ENCODE measurements at places on chromosomes 13 and 19.

- DNase-seq: no peak
Measured at GRCh38 chr13:112450904-112451240, 74.7 kb downstream of the SPACA7 start.

GRCh38 chr13:32737111-32737571 is 150.9 kb downstream of the PDS5B start:
- DNase-seq: peak; percentile 29

GRCh38 chr13:66553391-66553790 is 676.7 kb downstream of the PCDH9 start:
- no peak for DNase-seq

DNA sequence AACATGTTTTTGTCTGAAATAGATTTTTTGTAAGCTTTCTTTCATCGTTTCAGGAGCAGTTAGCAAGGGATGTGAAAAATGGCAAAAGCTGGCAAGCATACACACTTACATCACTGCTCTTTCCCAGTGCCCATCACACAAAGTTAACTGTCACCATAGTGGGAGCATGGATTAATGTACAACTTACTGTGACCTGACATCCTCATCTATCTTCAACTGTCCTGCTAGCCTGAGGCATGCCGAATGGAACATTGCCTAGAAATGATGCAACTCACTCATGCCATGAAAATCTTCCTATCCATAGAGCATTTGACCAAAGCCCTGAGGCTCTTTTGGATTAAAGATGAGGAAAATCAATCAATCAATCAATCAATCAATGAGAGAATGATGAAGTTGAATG is 491.7 kb upstream of the SLC10A2 start:
- no peak for DNase-seq

- no peak for DNase-seq
Measured at GRCh38 chr19:4391306-4391693, 9.0 kb downstream of the SH3GL1 start.

DNA sequence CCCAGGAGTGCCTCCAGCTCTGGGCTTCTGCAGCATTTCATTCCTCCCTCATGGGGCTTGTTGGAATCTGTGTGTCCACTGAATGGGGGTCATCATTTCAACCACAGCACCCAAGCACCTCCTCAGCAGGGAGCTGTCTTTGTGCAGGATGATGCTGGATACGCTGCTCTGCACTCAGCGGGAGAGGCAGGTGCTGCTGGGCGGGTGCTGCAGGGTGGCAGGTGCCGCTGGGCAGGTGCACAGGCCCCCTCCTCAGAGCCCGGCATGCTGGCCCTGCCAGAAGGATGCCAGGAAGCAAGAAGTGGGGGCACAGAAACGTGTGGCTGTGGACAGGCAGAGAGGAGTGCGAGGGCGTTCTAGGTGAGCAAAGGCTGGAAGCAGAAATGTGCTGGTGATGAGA is 121.8 kb upstream of the VSTM2B start:
- DNase-seq: no peak

GRCh38 chr19:47186446-47187334 is 44.3 kb downstream of the BBC3 start:
- peak; percentile 85 for DNase-seq

GRCh38 chr13:73715911-73716510 is 418.2 kb downstream of the KLF12 start:
- peak; percentile 23 for DNase-seq

DNA sequence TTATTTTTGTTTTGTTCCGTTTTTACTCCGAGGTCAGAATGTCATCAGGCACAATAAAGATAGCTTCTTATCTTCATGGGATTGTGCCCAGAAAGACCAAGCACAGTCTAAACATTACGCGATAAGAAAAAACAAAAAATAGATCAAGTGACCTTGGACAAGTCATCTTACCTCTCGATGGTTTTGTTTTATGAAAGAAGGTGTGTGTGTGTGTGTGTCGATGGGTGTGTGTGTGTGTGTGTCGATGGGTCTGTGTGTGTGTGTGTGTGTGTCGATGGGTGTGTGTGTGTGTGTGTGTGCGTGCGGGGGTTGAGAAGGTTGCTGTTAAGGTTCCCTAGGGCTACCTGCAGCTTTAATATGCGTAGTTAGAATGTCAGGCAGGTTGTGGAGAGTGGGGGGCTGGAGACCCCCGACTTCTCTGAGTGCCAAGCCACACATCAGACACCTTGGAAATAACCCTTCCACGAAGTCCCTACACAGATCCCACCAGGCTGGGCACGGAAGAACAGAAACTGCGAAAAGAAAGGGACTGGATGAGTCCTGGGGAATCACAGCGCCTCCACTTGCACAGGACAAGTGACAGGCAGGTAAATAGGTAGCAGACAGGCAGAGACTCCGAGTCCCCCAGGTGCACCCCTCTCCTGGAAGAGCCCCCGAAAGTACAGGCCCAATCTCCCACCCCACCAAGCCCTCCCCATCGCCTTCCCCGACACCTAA is 458 bp upstream of the ATP8A2 start:
- DNase-seq: no peak

DNA sequence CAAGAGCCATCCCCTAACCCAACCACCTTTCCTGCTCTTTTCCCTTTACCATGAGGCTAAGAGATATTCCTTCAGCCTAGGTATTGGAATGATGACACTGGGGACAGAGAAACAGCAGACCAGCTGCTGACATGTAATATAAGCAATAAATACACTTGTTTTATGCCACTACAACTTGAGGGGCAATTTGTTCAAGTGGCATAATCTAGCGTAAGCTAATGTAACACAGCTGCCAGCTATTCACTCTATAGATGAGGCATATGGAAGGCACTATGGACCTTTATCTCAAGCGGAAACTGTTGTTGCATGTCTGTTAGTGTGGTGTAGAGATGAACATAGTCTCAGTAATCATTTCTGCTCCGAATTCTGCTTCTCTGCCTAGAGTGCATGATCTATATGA is 111.1 kb downstream of the STARD13 start:
- no peak for DNase-seq

DNA sequence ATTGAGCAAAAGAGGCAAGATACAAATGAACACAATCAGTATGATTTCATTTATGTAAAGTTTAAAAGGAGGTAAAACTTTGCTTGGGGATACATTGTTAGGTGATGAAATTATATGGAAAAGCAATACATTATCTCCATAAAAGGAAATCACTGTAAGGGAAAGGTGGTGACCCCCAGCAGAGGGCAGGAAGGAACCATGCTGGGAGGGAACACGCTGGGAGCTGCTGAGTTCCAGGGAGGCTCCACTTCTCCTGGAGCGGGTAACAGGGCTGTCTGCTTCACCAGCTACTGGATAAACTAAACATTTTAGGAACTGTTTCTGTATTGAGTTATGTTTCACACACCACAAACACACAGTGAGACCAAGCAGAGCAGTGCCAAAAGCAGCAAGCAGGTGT is 91.2 kb downstream of the KATNAL1 start:
- no peak for DNase-seq

DNA sequence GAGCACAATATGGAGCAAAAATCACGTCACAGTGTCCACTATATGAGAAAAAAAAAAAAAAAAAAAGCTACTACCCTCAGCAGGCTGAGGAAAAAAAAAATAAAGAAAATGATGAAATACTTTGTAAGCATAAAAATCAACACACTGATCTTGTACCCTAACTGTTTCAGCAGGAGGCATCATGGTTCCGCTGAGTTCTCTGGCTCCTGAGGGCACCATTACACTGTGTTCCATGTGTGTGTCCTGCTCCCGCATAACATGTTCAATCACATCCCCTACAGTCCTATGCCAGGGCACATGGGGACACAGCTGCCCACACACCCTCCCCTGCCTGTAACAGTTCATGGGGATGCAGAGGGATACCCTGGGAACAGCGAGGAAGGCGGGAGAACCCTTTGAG is 33.5 kb downstream of the DOCK9 start:
- DNase-seq: no peak

GRCh38 chr19:41421314-41421713 is 5.9 kb downstream of the B3GNT8 start:
- no peak for DNase-seq

- DNase-seq: no peak
Measured at GRCh38 chr13:59673286-59673685, 490.4 kb downstream of the DIAPH3 start.

DNA sequence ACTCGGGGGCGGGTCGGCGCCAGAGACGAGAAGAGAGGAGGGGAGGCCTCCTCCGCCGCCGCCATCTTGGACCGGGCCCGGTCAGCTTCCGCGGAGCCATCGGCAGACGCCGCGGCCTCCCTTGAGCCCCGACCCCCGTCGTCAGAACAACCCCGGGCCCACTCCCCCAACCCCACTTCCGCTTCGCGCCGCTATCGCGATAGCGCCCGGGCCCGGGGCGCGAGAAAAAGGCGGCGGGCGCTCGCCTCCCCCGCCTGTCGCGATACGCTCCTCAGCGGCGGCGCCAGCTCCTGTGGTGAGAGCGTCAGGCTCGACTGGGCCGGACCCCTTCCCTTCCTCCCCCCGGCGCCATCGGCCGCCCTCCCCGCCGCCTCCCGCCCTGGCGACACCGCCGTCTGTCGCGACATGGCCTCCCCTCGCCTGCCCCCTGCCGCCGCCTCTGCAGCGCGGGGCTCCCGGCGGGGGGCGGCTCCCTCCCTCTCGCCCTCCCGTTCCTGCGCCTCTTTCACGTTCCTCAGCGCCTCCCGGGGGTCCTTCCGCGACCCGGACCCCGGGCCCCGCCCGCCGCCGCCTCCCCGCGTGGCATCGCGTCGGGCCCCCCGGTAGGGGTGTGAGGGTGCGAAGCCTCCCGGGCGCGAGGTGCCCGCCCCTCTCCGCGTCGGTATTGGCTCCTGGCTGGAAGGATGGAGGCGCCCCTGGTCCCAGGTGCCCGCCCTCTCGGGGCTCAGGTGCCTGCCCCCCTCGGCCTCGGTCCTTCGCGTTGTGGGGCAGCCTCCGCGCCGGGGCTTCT is at the start of gene CNOT3:
CNOT3 (plus strand) TSS at position 64 of the 790 bp plus-strand sequence. CDS start 5,217 bp downstream, outside the sequence.
- peak; percentile 61 for DNase-seq

Data from GM13977 (cell line).